Renal cortex interstitium (tissue), 15 donors: ENCODE measurements at places on chromosomes 3 and 15. TPM values are rescaled to one million over a fixed set of nuclear protein-coding genes. Genes with fewer than 3 reads are reported as not detected.

DNA sequence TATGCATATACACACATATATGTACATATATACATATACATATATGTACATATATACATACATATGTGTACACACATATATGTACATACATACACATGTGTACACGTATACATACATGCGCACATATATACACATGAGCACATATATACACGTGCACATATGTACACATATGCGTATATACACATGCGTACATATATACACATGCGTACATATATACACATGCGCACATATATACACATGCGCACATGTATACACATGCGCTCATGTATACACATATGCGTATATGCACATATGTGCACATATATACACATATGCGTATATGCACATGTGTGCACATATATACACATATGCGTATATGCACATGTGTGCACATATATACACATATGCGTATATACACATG is 353.0 kb downstream of the EDEM1 start:
- no peak for DNase-seq

Gene MEGF11
- 3.3 TPM for polyA plus RNA-seq

- no peak for DNase-seq
These were observed 57.4 kb upstream of the BDH1 start for GRCh38 chr3:197613199-197613598.

Gene SLC2A2
- 27.6 TPM for polyA plus RNA-seq

Gene SLC28A1
- 7.2 TPM for polyA plus RNA-seq

- no peak for DNase-seq
These were observed 49.8 kb upstream of the GALNT15 start for GRCh38 chr3:16124636-16125035.

Gene ISLR
- polyA plus RNA-seq: 47.3 TPM

DNA sequence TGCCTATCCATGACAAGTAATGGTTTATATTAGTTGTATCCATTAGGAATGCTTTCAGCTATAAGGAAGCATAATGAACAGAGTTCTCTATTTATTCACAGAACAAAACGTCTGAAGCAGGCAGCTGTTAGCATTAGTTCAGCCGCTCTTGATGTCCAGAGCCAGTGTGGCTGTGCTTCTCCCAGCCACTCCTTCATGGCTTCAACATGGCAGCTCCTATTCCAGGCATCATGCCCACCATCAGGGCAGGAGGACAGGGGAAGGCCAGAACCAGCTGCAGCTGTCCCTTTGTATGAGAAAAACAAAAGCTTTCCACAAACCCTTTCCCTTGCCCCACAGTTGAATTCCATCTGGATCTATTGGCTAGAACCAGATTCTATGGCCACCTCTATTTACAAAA is 12.9 kb upstream of the SNRK start:
- DNase-seq: no peak

DNA sequence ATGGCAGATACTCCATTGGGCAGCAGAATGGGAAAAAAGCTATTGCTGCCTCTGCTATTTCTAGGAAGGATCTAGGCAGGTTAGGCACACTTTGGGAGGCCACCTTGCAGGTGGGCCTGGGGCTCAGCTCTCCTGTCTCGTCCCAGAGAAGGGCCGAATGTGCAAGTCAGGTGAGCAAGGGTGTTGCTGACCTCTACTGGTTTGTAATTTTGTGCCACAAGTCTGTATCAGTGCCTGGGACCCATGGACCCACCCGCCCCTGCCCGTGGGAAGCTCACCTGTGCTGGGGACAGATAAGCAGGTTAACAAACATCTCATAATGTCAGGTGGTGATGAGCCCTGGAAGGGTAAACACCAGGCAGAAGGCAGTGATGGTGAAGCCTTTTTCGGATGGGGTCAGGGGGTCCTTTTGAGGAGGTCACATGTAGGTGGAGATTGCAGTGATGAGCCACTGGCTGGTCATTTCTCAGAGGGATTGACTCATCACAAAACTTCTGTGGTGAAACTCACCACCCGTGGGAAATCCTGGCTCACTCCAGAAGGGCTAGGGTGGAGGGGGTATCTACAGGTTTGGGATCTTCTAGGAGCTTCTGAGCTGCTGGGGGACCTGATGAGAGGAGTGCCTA is 161.3 kb downstream of the KLF13 start:
- DNase-seq: no peak

Gene HTR3E
- polyA plus RNA-seq: 0.11 TPM

GRCh38 chr3:135125171-135125801 is 330.2 kb downstream of the EPHB1 start:
- peak; percentile 58 for DNase-seq

- DNase-seq: no peak
These were observed 240.4 kb downstream of the RPLP1 start for GRCh38 chr15:69693059-69693458.

DNA sequence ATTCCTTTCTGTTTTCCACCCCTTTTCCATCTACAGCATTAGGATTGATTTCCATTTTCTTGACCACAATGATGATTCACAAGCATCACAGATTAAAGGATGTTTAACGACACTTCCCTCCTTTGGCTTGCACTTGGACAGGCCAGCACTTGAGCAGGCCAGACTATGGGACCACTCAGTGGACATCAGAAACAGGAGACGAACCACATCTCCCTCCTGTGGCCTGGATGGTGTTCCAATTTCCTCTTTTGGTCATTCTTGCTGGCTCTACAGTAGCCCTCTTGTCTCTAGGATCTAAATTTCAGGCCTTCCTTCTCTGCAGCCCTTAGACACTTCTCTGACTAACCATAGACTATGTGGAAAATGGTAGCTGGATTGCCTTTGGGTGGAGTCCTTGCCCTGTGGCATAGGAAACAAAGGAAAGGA is 78.8 kb upstream of the BOC start:
- DNase-seq: no peak

Gene AQP9
- 0.95 TPM for polyA plus RNA-seq

GRCh38 chr15:52155878-52156277 is 35.3 kb downstream of the GNB5 start:
- DNase-seq: no peak

DNA sequence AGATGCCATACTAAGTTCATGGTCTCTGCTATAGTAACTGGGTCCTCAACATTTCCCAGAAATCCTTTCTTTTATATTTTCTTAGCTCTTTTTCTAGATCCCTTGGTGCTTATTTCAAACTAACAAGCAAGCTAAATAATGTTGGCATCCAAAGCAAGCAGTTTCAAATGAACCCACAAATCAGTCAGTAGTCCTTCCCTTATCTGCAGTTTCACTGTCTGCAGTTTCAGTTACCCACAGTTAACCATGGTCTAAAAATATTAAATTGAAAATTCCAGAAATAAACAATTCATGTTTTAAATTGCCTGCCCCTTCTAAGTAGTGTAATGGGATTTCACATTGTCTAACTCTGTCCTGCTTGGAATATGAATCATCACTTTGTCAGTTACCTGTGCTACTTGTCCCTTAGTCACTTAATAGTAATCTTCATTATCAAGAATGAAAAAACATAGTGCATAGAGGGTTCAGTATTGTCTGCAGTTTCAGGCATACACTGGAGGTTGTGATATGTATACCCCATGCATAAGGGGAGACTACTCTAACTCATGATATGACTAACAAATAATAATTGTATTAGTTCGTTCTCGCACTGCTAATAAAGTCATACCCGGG is 633.7 kb downstream of the MECOM start:
- DNase-seq: no peak

GRCh38 chr3:131491775-131492174 is 11.0 kb downstream of the MRPL3 start:
- DNase-seq: no peak

Gene ACTC1
- 22.0 TPM for polyA plus RNA-seq

Gene HHATL
- 0.54 TPM for polyA plus RNA-seq

DNA sequence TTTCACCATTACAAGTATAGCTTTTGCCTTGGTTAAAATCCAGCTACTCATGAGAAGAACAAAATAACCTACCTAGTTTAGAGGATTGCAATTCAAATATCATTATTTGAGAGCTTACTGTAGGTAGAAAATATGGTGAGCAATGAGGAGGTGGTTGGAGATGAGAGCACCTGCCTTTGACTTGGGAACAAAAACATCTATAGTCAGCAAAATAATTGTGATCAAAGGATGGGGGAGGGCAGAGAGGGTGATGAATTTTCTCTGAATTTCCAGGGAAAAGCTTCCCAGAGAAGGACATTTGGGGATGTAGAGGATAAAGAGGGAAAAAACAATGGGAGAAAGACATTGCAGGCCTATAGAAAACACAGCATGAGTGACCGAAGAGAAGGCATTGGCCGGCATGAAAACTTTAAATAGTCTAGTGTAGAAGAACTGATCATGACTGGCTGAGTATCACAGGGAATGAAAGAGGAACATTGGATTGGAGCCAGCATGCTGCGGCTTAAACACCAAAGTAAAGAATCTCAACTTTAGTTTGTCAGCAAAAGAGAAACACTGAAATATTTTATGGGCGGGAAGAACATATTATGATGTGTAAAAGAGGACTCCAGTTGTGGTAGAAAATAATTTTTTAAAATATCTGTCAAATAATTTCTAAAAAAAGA is 581.3 kb downstream of the UNC13C start:
- DNase-seq: no peak

- no peak for DNase-seq
These were observed 108.5 kb downstream of the TNIK start for GRCh38 chr3:171351676-171352075.

- DNase-seq: no peak
These were observed 15.4 kb upstream of the CMC1 start for GRCh38 chr3:28226020-28226419.

Gene GOLGA8N
- 19.7 TPM for polyA plus RNA-seq

DNA sequence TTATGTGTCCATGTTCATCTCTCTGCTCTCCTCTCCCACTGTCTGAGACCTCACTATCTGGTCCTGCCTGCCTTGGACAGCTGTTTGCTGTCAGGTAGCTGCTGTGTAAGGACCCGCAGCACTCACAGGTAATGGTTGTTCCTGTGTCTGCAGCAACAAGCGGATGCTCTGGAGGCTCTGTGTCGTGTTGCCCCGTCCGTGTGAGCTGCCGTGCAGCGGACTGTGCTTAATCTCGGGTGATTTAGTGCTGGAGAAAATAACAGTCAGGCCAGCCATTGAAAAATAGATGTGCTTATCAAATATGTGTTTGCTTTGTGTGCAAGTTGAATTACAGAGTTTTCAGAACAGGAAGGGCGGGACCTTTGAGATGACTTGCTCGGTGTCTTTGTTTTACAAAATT is 121.4 kb downstream of the GABRG3 start:
- no peak for DNase-seq

DNA sequence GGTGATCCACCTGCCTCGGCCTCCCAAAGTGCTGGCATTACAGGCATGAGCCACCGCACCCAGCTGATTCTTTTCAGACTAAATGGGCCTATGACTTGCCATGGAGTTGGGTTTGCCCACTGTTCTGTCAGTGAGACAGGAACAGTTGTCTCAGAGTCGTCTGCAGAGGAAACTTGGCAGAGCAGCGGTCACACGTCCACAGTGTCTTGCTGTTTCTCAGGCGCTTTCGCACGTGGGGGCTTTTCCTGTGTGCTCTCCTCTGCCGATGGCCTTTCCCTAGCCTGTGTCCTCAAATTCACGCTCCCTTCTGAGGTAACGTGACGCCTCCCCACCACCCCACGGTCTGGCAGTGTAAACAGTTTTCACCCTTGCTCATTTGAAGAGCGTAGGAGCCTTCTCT is 11.3 kb downstream of the TMEM44 start:
- DNase-seq: no peak

DNA sequence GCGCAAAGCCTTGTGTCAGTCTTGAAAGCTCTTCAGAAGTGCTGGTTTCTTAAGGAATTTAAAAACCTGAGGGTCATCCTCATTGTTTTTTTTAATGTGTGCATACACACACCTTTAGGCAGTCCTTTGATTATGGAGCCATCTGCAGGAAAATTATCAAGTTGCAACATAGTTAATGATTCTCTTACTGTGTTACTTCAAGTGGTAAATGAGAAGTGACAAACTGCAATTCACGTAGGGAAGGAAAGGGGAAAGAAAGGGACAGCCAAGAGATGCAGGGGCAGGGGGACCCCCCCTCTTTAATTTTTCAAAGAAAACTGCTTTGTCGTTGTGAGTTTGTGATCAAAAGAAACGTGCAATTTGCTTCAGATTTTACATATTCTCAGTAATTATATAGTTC is 162.4 kb upstream of the CGNL1 start:
- peak; percentile 50 for DNase-seq

Gene ITIH1
- polyA plus RNA-seq: not detected

DNA sequence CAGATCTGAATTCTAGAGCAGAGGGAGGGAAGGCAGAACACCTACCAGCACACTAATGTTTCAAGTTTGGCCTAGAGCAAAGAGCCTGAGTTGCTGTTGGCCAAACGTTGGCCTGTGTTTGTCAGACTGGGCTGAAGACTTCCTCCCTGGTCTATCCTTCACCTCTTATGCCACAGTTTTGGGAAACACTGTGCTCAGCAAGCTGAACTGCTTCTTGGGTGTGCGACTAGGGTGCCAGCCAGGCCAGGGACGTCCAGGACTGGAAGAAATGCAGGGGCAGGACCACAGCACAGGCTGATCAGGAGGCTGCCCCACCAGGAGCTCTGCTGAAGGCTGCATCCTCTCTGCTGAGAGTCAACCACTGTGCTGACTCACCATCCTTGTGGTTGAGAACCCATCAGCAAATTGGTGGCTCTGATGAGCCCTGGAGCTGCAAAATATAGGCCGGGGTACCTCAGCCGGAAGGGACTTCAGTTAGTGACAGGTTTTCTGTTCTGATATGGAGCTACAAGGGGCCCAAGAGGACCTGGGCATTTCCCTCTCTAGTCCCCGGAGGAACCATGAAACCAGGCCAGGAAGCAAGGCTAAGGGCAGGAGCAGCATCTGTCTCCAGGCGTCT is 131.6 kb upstream of the RASGRP1 start:
- no peak for DNase-seq

Gene RYR3
- 13.6 TPM for polyA plus RNA-seq

Gene SIN3A
- polyA plus RNA-seq: 63.0 TPM

GRCh38 chr3:128353991-128354687 is 112.6 kb downstream of the DNAJB8 start:
- no peak for DNase-seq

DNA sequence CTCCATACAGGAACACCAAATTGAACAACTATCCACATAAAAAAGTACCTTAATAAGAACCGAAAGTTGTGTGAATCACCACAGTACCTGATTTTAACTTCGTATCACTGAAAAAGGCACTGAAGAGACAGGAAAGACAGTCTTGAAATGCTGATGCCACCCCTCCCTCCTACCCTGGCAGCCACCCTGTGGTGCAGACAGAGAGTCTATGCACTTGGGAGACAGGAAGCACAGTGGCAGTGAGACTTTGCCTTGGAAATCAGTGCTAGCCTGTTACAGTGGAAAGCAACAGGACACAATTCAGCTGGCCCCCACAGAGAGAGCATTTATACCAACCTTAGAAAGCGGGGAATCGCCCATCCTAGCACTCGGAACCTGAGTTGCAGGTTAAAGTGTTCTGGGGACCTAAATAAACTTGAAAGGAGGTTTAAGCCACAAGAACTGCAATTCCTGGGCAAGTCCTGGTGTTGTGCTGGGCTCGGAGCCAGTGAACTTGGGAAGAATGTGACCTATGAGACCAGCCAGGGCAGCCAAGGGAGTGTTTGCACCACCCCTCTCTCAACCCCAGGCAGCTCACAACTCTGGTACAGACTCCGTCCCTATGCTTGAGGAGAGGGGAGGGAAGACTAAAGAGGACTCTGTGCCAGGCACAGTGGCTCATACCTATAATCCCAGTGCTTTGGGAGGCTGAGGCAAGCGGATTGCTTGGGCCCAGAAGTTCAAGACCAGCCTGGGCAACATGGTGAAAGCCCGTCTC is 240.1 kb downstream of the ISL2 start:
- DNase-seq: peak; percentile 24

Gene CD200
- 41.8 TPM for polyA plus RNA-seq

GRCh38 chr3:114205541-114205940 is 26.7 kb upstream of the DRD3 start:
- DNase-seq: no peak
